ENCODE measurements at places on chromosomes 3 and 15. TPM values are rescaled to one million over a fixed set of nuclear protein-coding genes. Genes with fewer than 3 reads are reported as not detected.

Gene GPR149
- polyA plus RNA-seq, result not detected

Gene EXD1
- polyA plus RNA-seq, result not detected

Gene ZNF639
- polyA plus RNA-seq, result 70.1 TPM

- no peak for DNase-seq
Observed at GRCh38 chr15:96948981-96949380, 618.5 kb downstream of the NR2F2 start.

GRCh38 chr3:185207931-185208746 lies 45.7 kb downstream of the EHHADH start:
- no peak for DNase-seq

DNA sequence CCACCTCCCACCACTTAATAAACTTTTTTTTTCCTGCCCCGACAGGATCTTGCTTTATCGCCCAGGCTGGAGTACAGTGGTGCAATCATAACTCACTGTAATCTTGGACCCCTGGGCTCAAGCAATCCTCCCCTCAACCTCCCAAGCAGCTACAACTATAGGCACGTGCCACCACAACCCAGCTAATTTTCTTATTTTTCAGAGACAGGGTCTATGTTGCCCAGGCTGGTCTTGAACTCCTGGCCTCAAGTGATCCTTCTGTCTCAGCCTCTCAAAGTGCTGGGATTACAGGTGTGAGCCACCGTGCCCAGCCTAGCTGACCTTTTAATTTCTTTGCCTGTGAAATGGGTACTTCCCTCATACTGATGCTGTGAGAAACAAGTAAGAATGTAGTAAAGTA lies 3.9 kb upstream of the C15orf40 start:
- no peak for DNase-seq

DNA sequence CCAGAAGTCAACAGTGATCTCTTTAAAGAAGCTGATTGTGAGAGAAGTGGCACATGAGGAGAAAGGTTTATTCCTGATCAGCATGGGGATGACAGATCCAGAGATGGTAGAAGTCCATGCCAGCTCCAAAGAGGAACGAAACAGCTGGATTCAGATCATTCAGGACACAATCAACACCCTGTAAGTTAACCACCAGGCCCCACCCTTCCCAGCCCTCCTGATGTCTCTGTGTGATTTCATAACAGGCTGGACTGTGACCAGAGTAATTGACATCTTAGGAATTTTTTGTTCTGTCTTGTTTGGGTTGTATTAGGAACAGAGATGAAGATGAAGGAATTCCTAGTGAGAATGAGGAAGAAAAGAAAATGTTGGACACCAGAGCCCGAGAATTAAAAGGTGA lies 67.7 kb downstream of the KLHL25 start:
- DNase-seq, result no peak

DNA sequence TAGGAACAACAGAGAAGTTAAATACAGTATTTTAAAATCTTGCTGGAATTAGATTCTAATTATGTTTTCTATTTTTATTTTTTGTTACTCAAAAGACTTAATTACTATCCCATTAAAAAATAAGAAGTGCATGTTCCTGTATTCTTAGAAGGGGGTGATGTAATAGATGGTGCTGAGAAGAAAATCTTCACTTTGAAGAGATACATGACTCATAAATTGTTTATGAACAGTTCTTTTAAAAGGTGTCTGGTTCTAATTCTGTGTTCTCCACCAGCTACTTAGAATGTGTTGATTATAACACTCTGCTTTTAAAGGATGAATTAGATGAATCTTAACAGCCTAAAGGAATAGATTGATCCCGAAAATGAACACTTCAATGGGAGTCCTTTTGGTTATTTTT lies 8.2 kb downstream of the RCN2 start:
- no peak for DNase-seq

DNA sequence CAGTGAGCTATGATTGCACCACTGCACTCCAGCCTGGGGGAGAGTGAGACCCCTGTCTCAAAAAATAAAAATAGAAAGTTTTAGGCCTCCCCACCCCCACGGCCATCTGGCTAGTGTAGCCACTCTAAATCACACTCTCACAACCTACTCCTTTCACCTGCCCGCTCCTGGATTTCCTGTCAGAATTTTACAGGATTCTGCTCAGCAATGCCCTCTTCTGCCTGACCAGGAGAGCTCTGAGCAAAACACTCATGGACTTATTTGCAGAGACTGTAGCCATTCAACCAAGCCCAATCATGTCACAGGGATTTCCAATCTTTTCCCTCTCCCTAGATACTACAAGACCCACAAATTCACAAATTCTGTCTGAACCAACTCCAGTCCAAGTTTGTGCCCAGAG lies 242.6 kb upstream of the TPRG1 start:
- no peak for DNase-seq

GRCh38 chr3:180401226-180401625 lies 200.7 kb upstream of the TTC14 start:
- DNase-seq, result no peak
